ENCODE measurements at places on chromosomes 3 and 15. TPM values are rescaled to one million over a fixed set of nuclear protein-coding genes. Genes with fewer than 3 reads are reported as not detected.

COL6A5 gene
- not detected for total RNA-seq

LRRC31 gene
- not detected for total RNA-seq

ILDR1 gene
- total RNA-seq = 1.6 TPM

DZIP1L gene
- total RNA-seq = 0.77 TPM

SETD2 gene
- total RNA-seq = 26.9 TPM

GPR87 gene
- 64.5 TPM for total RNA-seq

SUCNR1 gene
- not detected for total RNA-seq

ZNF662 gene
- 1.3 TPM for total RNA-seq

CCDC14 gene
- 17.1 TPM for total RNA-seq

CCR5 gene
- total RNA-seq = not detected

DNASE1L3 gene
- total RNA-seq = 2.3 TPM

C3orf22 gene
- total RNA-seq = not detected

RPS17 gene
- total RNA-seq = 3,166 TPM

TTLL13 gene
- total RNA-seq = under 0.01 TPM

CHRM5 gene
- not detected for total RNA-seq

MLF1 gene
- 5.5 TPM for total RNA-seq

Data from bronchial epithelial cell (primary cell).